ENCODE measurements at places on chromosomes 12 and 14.

DNA sequence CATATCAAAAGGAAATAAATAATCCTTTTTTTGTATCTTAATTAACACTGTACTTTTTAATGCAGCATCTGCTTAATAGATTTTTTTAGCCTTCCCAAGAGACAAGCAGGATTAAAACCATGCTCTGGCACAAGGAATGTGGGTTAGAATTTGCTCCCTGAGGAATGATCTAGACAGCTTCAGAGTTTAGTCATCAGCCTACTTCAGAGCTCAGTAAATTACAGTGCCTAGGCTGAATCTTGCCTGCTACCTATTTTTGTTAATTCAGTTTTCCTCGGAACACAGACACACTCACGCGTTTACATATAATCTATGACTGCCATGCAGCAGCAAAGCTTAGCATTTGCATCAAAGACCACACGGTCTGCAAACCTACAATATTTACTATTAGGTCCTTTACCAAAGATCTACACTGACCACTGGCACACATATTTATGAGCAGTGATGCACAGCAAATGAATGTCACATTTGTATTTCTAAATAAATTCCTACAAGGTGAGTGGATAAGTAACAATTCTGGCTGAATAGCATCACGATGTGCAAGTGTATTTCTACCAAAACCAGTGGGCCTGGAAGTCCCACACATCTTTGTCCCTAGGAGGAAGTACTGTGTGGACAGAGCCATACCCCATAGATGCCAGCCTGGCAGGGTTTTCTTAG, 309.8 kb upstream of the TMEM132C start:
- DNase-seq = no peak

DNA sequence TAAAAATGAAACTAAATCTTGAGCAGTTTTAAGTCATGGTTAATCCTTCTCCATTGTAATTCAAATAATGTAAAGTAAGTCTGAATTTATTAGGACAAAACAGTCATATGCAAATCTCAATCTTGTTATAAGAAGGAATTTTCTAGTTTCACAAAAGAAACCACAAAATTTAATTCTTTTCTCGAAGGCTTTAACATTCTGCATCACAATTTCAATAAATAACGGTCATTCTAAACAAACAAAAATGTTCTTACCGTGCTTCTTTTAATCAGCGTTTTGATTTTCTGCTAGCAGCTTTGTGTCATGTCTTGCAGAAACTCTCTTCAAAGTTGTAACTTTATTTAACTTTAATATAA, 225 bp downstream of the CLEC2B start:
- no peak for DNase-seq

DNA sequence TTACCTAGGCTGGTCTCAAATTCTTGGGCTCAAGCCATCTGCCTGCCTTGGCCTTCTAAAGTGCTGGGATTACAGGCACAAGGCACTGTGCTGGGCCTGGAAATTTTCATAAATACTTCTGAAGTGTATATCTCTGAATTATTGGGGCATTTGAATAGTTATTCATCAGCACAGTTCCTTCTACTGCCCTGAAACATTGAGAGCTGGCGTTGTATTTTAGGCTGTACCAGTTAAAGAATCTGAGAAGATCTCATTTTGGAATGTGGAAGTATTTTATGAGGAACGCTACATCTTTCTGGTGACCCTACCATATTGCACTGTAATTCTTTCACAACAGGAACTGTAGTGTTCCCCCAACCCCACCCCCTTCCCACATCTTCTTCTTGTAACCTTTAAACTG, 349.0 kb upstream of the RGS6 start:
- no peak for DNase-seq

- no peak for DNase-seq
These were observed 30.3 kb upstream of the KCNC2 start for GRCh38 chr12:75239987-75240386.

GRCh38 chr14:100648474-100649172, 61.4 kb upstream of the BEGAIN start:
- DNase-seq = no peak

DNA sequence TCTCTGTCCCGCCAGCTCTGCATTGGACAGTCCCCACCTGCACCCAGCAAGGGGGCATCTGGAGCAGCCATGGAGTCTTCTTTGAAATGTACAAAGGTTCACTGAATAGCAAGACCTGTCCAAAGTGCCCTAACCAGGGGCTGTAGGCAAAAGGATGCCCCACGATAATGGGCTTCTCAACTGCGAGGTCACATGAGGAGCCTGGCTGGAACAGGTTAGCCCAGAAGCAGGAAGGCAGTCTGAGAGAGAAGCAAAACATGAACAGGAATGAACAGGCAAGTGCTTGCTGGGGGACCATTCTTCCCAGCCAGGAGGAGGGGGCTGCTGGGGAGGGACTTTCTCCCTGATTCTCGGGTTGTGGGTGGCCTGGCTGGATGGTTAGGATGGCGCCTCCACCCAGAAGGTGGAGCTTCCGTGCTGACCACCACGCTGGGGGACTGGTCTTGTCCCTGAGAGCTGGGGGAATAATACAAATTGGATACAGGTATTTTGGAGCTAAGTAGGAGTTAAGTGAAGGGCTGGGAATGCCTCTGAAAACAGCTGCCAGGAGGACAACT, 7.1 kb downstream of the KRT85 start:
- DNase-seq = no peak

- no peak for DNase-seq
These were observed 470.1 kb upstream of the NOVA1 start for GRCh38 chr14:27067961-27068360.

- DNase-seq = no peak
These were observed 1.4 kb downstream of the PRKD1 start for GRCh38 chr14:29926228-29926627.

- no peak for DNase-seq
These were observed 57.9 kb downstream of the AVPR1A start for GRCh38 chr12:63093084-63093483.

- DNase-seq = no peak
These were observed 5.6 kb upstream of the ST8SIA1 start for GRCh38 chr12:22340143-22340542.

DNA sequence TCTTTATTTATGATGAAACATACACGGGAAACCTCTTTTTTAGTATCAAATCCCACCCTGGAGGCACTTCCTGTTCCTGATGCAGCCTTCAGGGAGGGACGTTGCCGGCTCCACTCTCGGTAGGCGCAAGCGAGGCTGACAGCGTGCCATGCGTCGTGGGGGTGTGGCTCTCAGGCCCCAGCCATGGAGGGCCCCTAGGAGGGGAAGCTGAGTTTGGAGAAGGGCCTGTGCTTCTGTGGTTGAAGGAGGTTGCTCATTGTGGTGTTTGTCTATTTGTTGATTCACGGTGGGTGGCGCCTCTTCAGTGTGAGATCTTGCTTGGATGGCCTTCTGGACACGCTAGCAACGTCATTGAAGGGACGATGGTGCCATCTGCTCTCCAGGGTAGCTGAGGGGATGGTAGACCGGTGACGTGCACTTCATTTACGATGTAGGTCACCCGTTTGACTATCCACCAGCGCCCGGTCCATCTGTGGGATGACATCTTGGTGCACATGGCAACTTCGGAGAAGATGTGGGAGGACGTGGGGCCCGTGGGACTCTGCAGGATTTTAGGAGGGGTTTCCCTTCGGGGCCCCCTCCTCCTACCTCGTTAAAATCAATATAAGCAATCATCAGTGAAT, 126.3 kb upstream of the RTL1 start:
- DNase-seq = no peak
